Posterior cingulate gyrus (tissue), 11 donors: ENCODE measurements at places on chromosomes 2 and 18.

GRCh38 chr2:171163261-171163660, 2.6 kb upstream of the TLK1 start:
- DNase-seq: no peak

- no peak for DNase-seq
These were observed 15.8 kb downstream of the CROCC2 start for GRCh38 chr2:240921995-240922244.

DNA sequence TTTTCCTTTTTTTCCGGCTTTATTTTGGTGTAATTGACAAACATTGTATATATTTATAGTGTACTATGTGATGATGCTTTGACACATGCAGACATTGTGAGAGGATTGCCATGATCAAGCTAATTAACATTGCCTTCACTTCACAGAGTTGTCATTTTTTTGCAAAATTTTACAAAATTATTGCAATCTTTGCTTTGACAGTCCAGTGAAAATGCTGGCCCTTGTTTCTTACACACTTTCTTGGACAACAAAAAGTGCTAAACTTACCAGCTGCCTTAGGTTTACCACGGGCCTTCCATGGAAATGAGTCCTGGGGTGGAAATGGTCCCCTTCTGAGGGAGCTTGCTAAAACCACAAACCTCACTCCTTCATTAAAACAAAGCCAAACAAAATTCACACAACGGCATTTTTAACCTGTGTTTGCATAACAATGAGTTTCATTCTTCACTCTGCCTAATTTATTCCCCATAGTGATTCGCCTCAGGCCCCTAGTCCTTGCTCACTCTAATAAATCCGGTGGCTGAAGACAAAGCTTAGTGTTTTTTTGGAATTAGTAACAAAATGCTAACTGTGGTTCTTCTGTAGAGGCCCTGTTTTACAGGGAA, 32.2 kb downstream of the LINC00305 start:
- DNase-seq: no peak

GRCh38 chr2:45432406-45432805, 178.7 kb downstream of the SRBD1 start:
- no peak for DNase-seq

DNA sequence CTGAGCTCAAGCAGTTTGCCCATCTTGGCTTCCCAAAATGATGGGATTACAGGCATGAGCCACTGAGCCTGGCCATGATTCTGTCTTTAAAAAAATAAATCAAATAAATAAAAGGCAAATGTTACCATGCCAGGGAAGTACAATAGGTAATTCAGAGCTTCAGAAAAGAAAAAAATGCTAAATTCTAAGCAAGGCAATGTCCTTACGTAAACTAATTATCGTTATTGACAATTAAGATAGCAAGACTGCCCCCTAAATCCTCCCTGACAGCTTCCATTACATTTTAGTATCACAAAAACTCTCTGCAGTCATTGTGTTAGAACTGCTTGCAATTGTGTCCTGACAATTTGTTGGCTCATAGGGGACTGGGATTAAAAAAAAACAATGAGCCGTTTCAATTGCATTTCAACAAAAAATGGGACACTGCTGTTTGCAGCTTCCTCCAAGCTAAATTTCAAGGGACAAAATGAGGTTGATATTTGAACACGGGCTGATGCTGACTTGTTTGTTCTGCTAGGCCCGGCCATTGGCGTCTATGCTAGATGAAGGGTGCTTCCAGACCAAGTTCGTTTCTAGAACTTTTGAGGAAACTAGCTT, 88.9 kb downstream of the MOGAT1 start:
- no peak for DNase-seq

GRCh38 chr2:96073170-96073775, 38.6 kb upstream of the GPAT2 start:
- DNase-seq: peak; percentile 23

DNA sequence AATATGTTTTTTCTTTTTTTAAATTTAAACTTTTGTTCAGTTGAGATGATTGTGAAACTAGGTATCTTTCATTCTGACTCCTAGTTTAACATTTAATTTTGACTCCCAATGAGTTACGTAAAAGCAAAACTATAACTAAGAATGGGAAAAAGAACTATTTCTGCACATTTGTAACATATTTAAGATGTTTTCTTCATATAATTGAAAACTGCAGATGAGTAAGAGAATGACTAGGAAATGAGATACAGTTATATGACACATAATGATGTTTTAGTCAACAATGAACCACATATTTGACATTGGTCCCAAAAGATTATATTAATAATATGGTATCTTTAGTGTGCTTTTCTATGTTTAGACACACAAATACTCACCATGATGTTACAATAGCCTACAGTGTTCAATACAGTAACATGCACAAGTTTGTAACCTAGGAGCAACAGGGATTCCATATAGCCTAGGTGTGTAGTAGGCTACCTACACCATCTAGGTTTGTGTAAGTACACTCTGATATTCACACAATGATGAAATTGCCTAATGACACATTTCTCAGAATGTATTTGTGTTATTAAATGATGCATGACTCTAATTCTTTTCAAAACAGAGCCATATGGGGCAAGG, 12.6 kb downstream of the ERMN start:
- DNase-seq: no peak

DNA sequence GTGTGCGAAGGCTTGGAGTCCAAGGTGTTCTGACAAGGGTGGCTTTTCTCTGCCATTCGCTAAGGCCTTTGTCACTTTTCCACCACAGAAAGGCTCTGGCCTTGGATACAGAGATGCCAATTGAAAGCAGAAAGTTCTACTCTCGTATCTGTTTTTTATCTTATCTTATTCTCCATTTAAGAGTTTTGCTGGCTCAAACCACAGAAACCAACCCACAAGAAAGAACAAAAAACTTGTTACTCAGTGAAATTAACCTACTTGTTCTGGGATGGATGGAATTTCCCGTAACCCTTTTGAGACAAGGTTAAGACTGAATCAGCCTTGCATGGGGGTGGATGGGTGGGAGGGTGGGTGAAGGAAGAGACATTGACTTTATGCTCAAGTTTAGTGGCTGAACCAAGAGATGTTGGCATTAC, 221.7 kb downstream of the CDH20 start:
- DNase-seq: no peak

GRCh38 chr2:129329574-129329973, 649.9 kb upstream of the RAB6C start:
- no peak for DNase-seq

- DNase-seq: no peak
These were observed 144.7 kb downstream of the GREB1L start for GRCh38 chr18:21386523-21387240.

DNA sequence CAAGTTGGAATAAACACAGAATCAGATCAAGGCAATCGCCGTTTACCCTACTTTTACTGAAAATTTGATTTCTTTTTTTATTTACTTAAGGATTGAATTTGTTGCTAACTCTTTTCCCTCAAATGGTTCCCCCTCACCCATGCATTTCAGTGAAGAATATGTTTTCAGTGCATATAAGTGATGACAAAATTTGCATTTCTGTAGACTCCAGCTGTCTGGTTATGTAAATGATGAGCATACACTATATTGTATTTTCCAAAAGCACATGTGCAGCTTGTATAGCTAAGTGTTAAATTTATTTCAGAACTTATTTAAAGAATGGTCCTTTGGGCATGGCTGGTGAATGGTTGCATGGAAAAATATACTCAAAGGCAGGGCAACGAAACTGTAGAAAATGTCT, 437.7 kb downstream of the PTPRM start:
- DNase-seq: no peak

- DNase-seq: peak; percentile 30
These were observed 31.8 kb downstream of the TGIF1 start for GRCh38 chr18:3481696-3482210.

DNA sequence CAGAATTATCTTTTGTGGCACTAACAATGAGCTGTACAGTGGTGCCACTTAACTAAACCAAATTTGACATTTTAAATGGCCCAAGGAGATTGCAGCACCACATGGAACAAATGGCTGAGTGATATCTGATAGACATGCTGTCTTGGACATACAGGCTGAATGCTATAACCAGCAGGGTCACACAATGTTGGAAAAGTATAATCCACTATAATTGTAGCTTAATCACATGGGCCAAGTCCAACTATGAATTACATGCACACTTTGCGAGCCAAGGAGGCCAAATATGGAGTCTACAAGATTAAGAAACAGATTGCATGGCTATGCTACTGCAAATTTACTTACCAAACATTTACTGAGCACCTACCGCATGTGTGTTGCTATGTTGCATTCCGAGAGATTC, 69.0 kb downstream of the AOX1 start:
- no peak for DNase-seq

DNA sequence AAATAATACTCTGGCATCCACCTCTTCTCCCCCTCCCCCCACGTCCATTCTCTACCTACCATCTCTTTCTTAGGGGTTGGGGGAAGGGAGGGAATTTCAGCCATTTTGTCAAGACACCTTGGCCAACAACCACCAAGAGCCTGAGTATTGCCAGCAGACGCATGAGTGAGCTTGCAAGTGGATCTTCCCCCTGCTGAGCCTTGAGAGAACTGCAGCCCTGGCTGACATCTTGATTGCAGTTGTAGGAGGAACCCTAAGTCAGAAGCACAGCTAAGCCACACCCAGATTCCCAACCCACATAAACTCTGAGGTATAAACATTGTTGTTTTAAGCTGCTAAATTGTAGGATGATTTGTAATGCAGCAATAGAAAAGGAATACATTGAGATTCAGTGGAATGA, 165.6 kb downstream of the TMEFF2 start:
- DNase-seq: no peak

DNA sequence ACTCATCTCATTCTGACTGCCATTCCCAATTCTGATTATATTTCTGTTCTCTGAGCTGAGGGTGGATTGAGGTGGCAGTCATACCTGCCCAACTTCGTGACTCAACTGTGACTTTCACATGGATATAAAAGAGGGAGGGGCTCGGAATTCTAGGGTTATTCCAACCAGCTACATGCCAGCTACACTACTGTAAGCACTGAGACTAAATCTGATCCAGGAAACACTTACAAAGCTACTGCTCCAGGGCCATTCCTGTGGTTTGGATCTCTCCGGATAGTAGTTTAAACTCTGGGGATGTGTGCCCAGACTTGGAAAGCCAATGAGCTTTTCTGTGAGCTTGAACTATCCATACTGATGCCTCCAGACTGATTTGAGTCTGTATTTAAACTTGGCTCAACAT, 7.9 kb downstream of the MAP2 start:
- no peak for DNase-seq

DNA sequence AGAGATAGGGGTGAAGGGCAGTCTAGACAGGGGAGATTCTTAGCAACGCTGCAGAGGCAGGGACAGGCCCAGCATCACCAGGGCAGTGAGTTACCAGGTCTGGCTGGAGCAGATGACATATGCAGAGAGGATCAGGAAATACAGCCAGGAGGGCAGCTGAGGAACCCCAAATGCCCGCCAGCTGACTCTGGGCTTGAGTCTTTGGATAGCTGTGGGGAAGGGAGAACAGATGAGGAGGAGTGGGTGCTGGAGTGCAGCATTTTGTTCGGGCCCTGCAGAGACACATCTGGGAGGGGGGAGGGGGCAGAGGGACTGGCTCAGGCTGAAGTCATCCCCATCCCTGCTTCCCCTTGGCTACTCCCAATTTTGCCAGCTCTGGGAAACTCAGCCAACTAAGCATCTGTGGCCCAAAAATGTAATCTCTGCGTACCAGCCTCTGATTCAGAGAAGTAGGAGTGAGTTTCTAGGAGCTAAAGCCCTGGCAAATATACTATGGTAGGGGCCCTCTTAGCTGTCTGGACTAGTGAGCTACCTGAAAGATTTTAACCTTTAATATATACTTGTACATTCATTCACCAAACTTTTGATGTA, 214.5 kb downstream of the ZBTB7C start:
- no peak for DNase-seq

GRCh38 chr2:161115605-161116380, 44.4 kb upstream of the TANK start:
- no peak for DNase-seq

- no peak for DNase-seq
These were observed 4.4 kb downstream of the TIA1 start for GRCh38 chr2:70243806-70244584.

GRCh38 chr2:58515827-58516573, 274.9 kb upstream of the FANCL start:
- DNase-seq: no peak

GRCh38 chr2:33503002-33503401, 26.6 kb downstream of the RASGRP3 start:
- no peak for DNase-seq

- DNase-seq: no peak
These were observed 74.5 kb downstream of the USP40 start for GRCh38 chr2:233492078-233492477.

DNA sequence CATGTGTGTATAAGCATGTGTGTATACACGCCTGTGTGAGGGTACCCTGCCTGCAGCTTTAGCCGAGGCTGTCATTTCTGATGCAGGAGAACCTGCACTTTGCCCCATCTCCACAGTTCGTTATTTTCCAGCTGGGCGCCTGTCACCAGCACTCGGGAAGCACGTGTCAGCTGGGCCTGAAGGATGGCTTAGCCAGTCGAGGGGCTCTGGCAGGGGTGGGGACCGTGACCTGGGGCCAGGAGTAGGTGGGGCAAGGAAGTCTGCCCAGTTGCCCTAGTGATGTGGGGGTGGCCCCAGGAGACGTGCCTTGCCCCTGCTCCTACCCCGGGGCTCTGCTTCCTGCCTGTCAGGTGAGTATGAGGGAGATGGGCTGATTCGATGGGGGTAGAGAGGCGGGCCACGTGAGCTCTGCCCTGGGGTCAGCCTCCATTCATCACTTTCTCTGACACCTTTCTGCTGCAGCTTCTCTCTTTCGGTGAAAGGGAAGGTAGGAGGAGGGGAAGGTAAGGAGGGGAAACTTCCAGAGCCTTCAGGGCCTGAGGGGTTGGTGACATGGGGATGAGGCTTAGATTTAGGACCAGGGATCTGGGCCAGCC, 130.6 kb upstream of the SKOR2 start:
- no peak for DNase-seq

- DNase-seq: no peak
These were observed 6.2 kb downstream of the COPS9 start for GRCh38 chr2:240129731-240130392.

GRCh38 chr2:10771786-10772185, 40.8 kb downstream of the PDIA6 start:
- no peak for DNase-seq

DNA sequence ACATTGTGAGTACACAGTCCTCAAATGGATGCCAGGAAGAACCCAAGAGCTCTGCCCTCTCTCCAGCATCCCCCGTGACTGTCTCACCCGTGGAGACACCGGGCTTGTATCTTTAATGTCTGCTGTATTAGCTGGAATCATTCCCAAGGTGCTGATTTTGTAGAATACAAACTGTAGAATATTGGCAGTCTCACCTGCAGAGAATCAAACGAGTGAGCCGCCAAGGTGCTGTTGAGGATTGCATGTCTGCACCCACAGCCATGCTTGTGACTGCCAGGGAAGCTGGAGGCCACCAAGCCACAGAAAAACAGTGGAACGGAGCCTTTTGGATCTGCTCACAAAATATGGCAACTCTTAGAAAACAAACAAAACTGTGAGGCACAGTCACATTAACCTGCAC, 37.5 kb downstream of the TMEM18 start:
- DNase-seq: no peak

GRCh38 chr2:49737606-49738005, 583.3 kb upstream of the FSHR start:
- DNase-seq: no peak

GRCh38 chr2:101952551-101952950, 39.2 kb upstream of the IL1R2 start:
- DNase-seq: no peak

GRCh38 chr2:68452158-68452900, 14.8 kb downstream of the FBXO48 start:
- DNase-seq: no peak
